Stimulated activated naive CD8-positive, alpha-beta T cell treated with anti-CD3 and anti-CD28 coated beads, Interleukin-15, amount 100 ng/mL, for 72 hours (primary cell): ENCODE measurements at places on chromosomes 11 and 22.

DNA sequence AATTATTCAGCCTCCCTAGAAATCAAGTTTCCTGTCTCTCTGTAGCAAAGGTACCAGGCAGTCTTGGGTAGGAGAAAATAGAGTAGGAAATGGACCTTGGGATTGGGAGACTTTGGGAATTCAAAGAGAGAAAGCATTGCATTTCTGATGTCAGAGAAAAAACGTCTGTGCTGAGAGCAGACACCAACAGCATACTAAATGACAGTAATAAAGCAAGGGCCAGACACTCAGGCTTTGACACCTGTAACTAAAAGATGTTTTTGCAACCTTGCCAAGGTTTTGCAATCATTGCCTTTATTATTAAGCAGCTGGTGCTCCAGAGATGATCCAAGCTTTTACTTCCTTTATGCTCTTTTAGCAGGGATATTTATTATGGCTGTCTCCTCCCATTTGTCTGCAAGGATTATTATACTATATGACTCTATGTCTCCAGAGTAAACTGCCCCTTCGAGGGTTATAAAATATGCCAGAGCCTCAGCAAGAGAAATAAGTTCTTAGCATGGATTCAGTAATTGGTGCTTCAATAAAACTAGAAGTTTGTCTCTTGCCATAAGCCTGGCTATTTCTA is 85.2 kb upstream of the GRAMD1B start:
- DNase-seq, result no peak

DNA sequence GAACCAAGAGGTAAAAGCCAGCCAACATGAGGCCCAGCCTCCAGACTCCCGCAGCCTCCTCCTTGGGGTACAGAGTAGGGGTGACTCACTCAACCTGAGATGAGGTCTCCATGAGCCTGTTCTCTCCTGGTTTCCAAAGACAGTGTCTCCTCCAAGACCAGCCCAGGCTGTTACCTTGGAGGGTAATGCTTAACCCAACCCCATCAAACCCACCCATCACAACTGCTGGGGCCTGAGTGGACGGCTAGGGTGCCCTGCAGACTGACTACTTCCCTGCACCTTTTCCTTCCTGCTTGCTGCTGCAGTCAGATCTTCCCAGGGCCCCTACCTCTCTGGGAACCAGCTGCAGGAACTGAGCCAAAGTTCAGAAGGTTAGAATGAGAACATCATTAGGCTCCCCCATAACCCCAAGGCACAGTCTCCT is 5.1 kb upstream of the NOL12 start:
- DNase-seq, result no peak

GRCh38 chr11:67356864-67357561 is 3.7 kb upstream of the POLD4 start:
- DNase-seq, result peak; percentile 67

- DNase-seq, result no peak
Observed at GRCh38 chr11:95229199-95229992, 1.6 kb downstream of the SESN3 start.

DNA sequence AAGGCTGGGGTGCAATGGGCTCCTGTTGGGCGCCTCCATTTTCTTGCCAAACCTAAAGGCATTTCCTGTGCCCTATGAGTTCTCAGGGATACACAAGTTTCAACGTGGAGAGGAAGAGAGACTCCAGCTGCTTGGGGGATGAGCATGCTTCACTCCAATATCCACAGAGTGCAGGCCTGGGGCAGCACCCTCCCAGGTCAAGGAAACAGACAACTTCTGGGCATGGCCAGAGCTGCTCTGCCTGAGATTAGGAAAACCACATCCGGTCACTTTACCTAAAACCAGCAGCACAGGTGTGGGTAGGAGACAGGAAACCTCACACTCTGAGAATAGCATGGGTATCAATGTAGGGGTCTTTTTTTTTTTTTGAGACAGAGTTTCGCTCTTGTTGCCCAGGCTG is 28.7 kb downstream of the TMEM184B start:
- no peak for DNase-seq

DNA sequence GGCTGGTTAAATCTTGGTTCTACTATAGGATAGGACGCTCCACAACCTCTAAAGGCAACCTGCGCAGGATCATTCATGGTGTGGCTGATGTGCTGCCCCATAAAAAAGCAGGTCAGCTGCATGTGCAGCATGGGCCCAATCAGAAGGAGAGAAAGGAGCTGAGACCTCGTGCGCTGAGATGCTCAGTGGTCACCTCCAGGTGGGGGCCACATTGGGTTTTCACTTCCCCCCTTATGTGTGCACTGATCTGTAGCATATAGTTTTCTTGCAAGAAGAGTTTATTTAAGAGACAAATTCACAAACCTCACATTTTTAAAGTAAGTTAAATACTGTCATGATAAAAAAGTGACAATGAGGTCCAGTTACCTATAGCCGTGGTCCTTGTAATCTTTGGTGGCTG is 24.3 kb downstream of the SERPIND1 start:
- no peak for DNase-seq

DNA sequence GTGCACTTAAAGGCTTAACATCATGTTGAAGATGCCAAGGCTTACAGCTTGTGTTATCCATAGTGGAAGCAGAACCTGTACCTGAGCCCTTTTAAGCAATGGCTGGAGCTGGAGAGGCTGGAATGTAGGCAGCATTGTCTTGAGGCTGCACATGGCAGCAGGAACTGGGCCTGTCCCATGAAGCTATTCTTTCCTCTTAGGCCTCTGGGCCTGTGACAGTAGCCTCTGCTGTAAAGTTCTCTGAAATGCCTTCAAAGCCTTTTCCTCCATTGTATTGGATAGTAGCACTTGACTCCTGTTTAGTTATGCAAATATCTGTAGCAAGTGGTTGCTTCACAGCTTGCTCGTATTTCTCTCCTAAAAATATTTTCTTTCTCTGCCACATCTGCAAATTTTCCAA is 127.4 kb upstream of the ANO5 start:
- no peak for DNase-seq

- no peak for DNase-seq
Observed at GRCh38 chr11:83047515-83048225, 24.0 kb downstream of the RAB30 start.

DNA sequence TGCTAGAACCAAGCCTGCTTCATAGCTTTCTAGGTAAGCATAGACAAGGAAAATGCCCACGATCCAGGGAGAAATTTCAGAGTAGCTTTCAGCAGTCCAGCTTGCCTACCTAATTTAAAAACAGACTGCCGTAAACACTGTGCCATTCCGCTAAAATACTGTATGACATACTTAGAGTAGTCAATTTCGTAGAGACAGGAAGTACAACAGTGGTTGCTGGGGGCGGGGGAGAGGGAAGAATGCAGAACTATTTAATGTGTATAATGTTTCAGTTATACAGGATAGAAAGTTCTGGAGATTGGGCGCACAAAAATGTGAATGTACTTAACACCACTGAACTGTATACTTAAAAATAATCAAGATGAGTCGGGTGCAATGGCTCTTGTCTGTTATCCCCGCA is 56.7 kb downstream of the C11orf58 start:
- DNase-seq, result no peak

- no peak for DNase-seq
Observed at GRCh38 chr22:48496987-48497650, 1330.6 kb downstream of the BRD1 start.
